T-cell (primary cell): ENCODE measurements at places on chromosomes 2 and 18. TPM values are rescaled to one million over a fixed set of nuclear protein-coding genes. Genes with fewer than 3 reads are reported as not detected.

Gene ZSWIM2
- total RNA-seq: not detected

DNA sequence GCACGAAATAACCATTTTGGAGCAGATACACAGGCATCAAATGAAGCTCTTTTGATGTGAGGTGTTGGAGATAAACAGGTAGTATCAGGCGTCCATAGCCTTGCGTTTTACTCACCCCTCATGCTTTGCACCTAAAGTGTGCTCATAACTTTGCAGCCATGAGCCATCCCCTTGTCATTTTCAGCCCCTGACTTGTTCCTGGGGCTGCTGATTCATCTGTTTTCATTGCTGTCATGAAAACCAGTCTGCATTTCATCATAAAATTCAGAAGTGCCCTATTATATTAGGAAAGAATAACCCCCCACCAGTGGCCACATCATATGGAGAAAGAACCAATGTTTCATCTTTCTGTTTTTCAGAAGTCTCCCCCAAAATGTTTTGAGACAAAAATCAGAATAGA is 329.7 kb upstream of the NRP2 start:
- DNase-seq: no peak

DNA sequence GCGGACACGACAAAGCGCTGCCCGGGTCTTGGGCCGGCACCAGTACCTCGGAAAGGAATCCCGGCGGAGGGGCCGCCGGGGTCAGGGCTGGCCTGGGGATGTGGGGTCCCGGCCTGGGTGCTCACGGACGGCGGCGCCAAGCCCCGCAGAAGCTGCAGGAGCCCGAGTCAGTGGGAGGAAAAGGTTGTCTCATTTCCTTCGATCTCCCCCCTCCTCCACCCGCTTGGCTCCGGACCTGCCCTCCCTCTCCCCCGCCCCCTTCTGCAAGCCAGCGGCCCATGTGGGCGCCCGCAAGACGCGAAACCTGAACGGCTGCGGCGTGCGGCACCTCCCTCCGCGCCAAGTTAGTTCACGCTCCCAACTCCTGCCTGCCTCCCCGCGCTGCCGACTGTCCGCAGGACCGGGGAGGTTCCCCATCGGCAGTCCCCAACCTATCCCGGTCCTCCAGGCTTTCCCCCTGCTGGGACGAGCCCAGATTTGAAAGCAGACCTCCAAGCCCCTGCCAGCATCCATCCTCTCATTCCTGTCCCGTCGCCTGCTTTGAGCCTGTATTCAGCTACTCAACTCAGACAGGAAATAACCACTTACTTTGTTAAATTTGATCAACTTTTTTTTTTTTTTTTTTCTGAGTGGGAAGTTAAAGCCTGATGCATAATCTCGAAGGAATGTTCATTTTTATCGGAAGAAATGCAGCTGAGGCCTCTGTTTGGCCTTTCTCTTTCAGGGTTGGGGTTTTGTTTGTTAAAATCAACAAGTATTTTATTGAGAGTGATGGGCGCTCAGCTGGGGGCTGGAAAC is at the start of gene EVA1A:
TSS of gene EVA1A (minus strand) at position 172 of the 798 bp plus-strand sequence. CDS start 42,799 bp downstream, outside the sequence.
- no peak for DNase-seq

DNA sequence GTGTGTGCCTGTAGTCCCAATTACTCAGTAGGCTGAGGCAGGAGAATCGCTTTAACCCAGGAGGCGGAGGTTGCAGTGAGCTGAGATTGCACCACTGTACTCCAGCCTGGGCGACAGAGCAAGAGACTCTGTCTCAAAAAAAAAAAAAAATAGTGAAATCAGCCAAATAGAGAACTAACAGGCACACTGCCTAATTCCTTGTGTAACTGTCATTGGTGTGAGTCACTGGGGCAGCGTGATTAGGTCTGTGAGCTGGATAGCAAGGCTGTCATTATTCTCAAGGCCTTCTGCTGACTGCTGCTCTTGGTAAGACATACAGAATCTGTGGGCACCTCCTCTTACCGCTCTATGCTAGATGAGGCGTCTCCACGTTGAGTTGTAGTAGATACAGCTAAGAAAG is 270.3 kb downstream of the NEDD4L start:
- DNase-seq: no peak

DNA sequence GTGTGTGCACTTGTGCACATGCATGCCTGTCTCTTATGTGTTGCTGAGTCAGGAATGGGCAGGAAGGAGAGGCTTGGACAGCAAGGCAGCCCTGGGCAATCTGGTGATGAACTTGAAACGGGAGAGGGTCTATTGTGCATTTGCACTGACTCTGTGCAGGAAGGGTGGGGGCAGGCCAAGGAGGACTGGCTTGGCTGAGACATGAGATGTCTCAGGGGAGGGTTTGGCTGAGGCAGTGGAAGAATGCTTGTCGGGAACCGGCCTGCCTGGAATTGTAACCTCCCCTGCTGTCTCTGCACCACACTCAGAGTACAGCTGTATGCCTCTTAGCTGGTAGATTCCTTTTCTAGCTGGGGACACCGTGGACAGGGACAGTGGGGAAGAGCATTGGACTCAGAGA is 176.1 kb upstream of the TNP1 start:
- DNase-seq: no peak

DNA sequence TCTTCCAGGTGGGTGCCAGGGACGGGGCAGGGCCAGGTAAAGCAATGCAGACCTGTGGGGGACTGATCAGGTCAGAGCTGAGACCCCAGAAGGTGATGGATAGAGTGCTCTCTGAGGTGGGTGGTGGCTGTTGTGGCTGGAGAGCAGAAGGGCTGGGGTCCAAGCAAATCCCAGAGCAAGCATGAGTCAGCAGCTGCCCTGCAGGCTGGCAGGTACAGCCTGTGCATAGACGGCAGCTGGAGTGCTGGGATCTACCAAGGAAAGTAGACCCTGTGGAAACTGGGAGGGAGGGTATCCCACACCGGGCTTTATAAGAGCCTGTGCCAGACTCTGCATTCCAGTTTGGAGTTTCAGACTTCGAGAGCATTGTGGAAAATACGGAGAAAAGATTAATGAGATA is 663 bp downstream of the TRIM54 start:
- DNase-seq: no peak

DNA sequence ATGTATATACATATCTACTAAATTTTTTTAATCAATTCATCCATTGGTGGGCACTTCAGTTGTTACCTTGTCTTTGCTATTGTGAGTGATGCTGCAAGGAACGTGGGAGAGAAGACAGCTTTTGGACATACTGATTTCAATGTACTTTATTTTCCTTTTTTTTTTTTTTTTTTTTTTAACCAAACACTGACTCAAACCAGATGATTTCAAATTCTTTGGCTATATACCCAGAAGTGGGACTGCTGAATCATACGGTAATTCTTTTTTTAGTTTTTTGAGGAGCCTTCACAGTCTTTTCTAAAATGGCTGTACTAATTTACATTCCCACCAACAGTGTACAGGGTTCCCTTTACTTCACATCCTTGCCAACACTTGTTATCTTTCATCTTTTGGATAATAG is 204.7 kb downstream of the INSIG2 start:
- no peak for DNase-seq
